ENCODE measurements at places on chromosomes 2 and 18. TPM values are rescaled to one million over a fixed set of nuclear protein-coding genes. Genes with fewer than 3 reads are reported as not detected.

- DNase-seq, result no peak
Observed at GRCh38 chr2:142557391-142557790, 320.1 kb upstream of the KYNU start.

The FZD7 gene
- 20.9 TPM for total RNA-seq

DNA sequence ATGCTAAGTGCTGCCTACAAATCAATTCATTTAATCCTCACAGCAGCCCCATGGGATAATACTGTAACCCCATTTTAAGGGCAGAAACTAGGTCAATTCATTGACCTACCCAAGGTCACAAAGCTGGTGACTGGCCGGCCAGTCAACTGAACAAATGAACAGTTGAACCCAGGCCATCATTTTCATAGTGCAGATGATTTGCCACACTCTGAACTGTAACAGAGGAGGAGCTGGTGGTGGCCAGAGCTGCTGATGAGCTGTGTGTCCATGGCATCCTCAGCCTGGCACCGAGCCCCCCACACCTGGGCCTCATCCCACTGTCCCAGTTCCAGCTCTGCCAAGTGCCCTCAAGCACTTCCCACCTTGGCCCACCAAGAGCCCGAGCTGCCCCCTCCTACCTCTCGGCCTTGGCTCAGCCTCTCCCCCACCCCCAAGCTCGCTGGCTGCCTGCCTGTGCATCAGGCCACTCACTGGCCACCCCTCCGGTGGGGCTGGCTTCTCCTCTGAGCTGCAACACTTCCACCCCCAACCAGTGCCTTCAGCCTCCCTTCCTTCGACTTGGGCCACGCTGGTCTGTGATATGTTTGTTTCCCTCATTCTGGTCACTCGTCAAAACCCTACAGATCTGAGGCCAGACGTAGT lies 58.4 kb downstream of the ATOH8 start:
- no peak for DNase-seq

The RGPD4 gene
- total RNA-seq, result 0.37 TPM

The ALPG gene
- not detected for total RNA-seq

The DSG4 gene
- total RNA-seq, result not detected

DNA sequence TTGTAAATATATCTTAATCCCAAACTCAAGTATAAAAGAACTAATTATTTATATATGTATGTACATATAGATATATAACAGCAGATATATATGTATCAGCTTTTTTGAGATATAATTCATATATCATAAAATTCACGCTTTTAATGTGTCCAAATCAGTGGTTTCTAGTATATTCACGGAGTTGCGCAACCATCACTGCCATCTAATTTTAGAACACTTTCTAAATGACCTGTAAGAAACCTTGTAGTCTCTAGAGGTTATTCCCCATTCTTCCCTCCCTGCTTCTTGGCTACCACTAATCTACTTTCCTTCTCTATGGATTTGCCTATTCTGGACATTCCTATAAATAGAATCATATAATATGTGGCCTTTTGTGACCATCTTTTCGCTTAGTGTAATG lies 163.5 kb upstream of the TCF4 start:
- DNase-seq, result no peak

DNA sequence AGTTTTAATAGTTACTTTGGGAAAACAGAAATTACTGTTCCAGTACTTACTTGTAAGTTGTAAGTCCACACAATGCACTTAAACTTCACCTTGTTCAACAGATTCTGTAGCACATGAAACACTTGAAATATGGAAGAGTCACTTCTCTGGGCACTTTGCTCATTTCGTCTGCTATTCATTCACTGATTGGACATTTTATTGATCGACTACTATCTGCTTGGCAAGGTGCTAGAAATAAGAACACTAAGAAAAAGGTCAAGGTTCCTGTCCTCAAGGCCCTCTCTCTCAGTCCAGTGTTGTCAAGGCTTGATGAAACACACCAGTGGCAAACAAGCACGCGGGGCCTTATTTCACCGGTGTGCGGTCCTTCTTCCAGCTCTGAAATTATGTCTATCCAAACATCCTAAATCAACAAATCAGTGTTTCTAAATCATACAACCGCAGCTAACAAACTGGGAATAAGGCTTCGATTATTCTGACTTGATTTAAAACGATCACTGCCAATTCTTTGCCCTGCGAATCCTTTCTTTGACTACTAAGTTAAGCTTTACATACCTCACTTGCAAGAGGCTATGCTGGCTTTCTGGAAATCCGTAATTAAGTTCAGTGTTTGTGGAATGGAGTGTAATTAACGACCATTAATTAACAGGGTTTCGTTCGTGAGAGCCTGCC lies 780 bp upstream of the ITGAV start:
- no peak for DNase-seq

- no peak for DNase-seq
Observed at GRCh38 chr2:69966496-69966895, 5.1 kb upstream of the ASPRV1 start.

The SP5 gene
- total RNA-seq, result 0.28 TPM

The POTEJ gene
- total RNA-seq, result not detected
